ENCODE measurements at places on chromosomes 1 and 21. TPM values are rescaled to one million over a fixed set of nuclear protein-coding genes. Genes with fewer than 3 reads are reported as not detected.

GRCh38 chr1:30008372-30008997 is 714.9 kb downstream of the MATN1 start:
- DNase-seq = no peak

GRCh38 chr21:24730661-24731060 is 876.6 kb downstream of the MRPL39 start:
- DNase-seq = no peak

DNA sequence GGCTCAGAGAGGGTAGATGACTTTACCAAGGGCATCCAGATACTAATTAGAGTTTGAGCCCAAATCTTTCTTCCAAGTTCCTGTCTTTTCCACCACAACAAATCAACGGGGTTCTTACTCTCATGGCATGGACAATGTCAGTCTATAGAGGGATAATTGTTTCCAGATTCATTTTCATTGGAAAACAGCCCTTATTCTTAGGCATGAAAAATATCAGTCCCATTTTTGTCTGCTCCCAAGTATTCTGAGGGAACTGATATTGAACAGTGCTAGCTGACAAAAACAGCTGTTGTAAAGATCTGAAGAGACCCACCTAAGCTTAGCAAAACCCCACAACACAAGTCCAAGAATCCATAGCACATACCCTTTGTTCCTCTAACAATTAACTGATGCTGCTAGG is 349.1 kb upstream of the BEND5 start:
- no peak for DNase-seq

- DNase-seq = no peak
Measured at GRCh38 chr1:64748222-64748621, 3.3 kb downstream of the RAVER2 start.

GRCh38 chr1:239061770-239062169 is 324.6 kb upstream of the CHRM3 start:
- DNase-seq = no peak

DNA sequence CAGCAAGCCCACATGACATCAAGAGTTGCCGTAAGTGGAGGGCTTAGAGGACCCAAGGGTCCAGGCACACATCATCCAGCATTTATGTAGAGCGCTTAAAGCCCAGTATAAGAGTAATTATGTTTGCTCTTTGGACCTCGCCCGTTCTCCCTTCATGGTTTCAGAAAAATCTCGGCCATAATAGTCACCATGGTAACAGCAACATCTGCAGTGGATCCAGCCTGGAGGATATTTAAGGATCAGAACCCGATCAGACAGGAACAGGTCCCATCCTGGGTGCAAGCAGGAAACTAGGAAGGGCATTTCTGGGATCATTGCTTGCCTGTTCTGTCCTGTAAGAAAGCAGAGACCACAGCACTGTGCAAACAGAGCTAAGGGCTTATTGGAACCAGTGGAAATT is 89.9 kb upstream of the KAZN start:
- no peak for DNase-seq

The SPATA46 gene
- total RNA-seq = not detected

The HSPB7 gene
- 7.0 TPM for total RNA-seq

The MARK1 gene
- total RNA-seq = 3.7 TPM

The SELL gene
- total RNA-seq = not detected
